CD4-positive, alpha-beta T cell (primary cell): ENCODE measurements at places on chromosomes 2 and 18. TPM values are rescaled to one million over a fixed set of nuclear protein-coding genes. Genes with fewer than 3 reads are reported as not detected.
A peak's percentile ranks its signal among the peaks of the same experiment; 100 is the strongest.

DNA sequence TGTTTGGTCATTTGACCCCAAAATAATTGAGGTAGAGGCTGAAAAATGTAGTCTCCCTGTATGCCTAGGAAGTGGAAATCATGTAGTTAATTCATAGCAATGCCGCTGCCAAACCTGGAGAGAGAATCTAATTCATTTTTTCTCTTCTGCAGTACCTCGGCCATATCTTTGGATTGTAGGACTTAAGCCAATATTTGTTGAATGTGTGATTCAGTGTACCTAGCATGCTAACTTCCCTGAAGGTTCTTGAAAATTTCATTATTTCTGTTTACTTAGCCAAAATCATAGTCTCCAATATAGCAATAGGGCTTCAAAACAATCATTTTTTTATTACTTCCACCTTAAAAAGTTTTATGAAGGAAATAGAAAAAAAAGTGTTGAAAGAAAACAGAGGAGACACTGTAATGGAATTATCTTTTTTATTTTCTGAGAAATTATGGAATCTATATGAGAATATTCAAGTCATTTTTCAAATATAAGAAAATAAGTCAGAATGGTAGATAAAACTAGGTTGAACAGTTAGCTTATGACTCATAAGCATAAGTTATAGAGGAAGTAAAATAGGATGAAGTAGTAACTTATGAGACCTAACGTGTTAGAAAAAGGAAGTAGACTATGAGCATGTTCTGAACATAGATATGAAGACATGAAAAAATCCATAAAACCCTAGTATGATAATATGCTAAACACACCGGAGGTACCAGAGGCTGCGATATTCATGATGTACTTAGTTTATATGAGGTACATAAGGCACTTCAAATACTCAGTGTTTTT, 35.2 kb upstream of the CDH19 start:
- DNase-seq = no peak

ABCG8 gene
- total RNA-seq = not detected

- DNase-seq = no peak
These were observed 34.8 kb downstream of the SLC66A2 start for GRCh38 chr18:79916546-79917168.

DNA sequence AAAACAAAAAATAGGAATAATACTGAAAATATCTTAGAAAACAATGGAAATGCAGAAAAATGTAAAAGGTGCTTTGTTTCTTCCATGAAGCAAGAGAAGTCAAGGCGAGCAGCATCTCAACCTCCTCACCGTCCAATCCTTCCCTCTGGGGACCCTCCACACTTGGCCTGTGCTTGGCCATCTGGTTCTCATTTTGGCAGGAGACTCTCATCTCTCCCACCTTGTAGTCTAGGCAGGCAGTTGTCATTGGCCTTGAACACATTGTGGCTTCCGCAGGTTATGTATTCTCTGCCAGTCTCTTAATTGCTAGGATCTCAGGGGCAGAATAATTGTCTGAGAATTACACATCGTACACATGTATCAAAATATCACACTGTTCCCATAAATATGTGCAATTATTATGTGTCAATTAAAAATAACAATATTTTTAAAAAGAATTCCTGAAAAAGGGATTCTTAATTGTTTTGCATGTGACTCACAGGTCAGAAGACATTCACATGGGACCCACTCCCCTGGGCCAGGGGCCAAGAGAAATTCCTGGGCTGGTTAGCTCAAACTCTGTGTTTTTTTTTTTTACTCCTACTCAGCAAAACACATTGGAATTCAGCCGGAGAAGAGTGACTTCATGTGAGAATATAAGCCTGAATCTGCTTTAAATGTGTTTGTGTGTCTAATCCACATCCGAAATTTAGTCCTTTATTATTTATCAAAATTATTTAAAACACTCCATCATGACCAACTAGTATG, 14.0 kb upstream of the ANKRD62 start:
- no peak for DNase-seq

- DNase-seq = no peak
These were observed 24.9 kb upstream of the C1GALT1C1L start for GRCh38 chr2:43701111-43701510.

WNT10A gene
- total RNA-seq = 4.8 TPM

- no peak for DNase-seq
These were observed 33.6 kb downstream of the HPCAL1 start for GRCh38 chr2:10336283-10336682.

- no peak for DNase-seq
These were observed 1.2 kb downstream of the FBXO41 start for GRCh38 chr2:73282924-73283544.

DNA sequence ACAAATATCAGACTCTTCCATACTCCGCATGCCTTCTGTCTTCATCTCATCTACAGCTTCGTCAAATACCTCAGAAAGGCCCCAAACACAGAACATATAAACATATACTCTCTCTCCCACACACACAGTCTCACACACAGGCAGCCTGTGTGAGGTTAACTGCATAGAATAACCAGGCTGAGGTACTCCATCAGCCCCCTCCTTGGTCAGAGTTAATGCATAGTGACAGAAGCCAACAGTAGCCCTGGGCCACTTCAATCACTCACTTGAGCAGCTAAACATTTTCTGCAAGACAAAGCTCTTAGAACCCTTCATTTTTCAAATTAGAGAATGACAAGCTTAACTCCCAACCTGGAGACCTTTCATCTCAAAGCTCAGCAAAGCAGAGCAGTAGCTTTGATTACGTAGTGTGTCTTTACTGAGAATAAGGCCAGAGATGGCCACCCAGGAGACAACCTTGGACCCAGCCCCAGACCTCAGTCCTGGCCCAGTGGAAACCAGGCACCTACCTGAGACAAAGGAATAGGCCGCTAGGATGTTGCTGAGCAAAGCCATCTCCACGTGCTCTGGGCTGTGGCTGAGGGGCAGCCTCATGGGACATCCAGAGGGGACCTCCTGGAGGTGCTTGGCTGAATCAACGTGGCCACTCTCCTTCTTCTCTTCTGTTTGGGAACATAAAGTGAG, 43.0 kb downstream of the EVA1A start:
- DNase-seq = no peak

UBXN4 gene
- 150 TPM for total RNA-seq

GRCh38 chr2:238438856-238439849, 12.4 kb downstream of the ASB1 start:
- peak; percentile 30 for DNase-seq

- DNase-seq = no peak
These were observed 46.1 kb upstream of the UBE2F start for GRCh38 chr2:237920673-237921072.

PROKR1 gene
- total RNA-seq = not detected

GRCh38 chr18:62287781-62288664, 37.1 kb upstream of the TNFRSF11A start:
- no peak for DNase-seq

- no peak for DNase-seq
These were observed 100.7 kb downstream of the RAPGEF4 start for GRCh38 chr2:172836347-172836821.

GRCh38 chr18:3248658-3249359, 1.2 kb downstream of the MYL12A start:
- no peak for DNase-seq

GRCh38 chr2:41782306-41783158, 265.3 kb upstream of the PKDCC start:
- no peak for DNase-seq

ALPG gene
- not detected for total RNA-seq

DTNA gene
- total RNA-seq = not detected
